ENCODE measurements at places on chromosomes 3 and 15. TPM values are rescaled to one million over a fixed set of nuclear protein-coding genes. Genes with fewer than 3 reads are reported as not detected.

AMIGO3 gene
- 0.83 TPM for total RNA-seq

ATP10A gene
- 10.8 TPM for total RNA-seq

CTXND1 gene
- not detected for total RNA-seq

CCDC54 gene
- total RNA-seq = not detected

ATP13A4 gene
- total RNA-seq = not detected

GLDN gene
- not detected for total RNA-seq

IMPG2 gene
- not detected for total RNA-seq

LRRC49 gene
- 4.1 TPM for total RNA-seq

PAQR9 gene
- 2.5 TPM for total RNA-seq

LIPC gene
- not detected for total RNA-seq

CPEB1 gene
- 3.3 TPM for total RNA-seq

All from A549 treated with dexamethasone at 1 μM for 4 hours (cell line).